ENCODE measurements at places on chromosomes 6 and 20. TPM values are rescaled to one million over a fixed set of nuclear protein-coding genes. Genes with fewer than 3 reads are reported as not detected.
A peak's percentile ranks its signal among the peaks of the same experiment; 100 is the strongest.

LTV1 gene
- 28.1 TPM for total RNA-seq

DNA sequence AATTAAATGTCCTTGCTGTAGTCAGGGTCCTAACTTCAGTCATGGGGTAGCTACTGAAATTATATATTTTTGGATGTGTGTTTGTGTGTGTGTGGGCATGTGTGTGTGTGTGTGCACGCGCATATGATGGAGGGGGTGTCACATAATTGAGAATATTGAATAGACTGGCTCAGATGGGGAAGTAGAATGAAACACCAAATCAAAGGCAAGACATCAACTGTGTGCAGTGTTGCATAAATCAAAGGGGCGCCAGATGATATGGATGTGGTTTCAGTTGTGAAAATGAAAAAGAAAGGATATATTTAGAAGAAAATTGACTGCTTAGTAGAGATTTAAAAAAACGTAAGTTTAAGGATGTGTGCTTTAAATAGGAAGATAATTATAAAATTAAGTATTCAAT, 144.2 kb upstream of the CEP162 start:
- DNase-seq, result no peak

GRCh38 chr6:72620871-72621290, 983 bp upstream of the KCNQ5 start:
- DNase-seq, result no peak

XRN2 gene
- 42.3 TPM for total RNA-seq

IRAK1BP1 gene
- 11.1 TPM for total RNA-seq

NSFL1C gene
- total RNA-seq, result 42.4 TPM

ANGPT4 gene
- 2.0 TPM for total RNA-seq

GRCh38 chr20:24628985-24629384, 159.6 kb downstream of the SYNDIG1 start:
- no peak for DNase-seq

DNA sequence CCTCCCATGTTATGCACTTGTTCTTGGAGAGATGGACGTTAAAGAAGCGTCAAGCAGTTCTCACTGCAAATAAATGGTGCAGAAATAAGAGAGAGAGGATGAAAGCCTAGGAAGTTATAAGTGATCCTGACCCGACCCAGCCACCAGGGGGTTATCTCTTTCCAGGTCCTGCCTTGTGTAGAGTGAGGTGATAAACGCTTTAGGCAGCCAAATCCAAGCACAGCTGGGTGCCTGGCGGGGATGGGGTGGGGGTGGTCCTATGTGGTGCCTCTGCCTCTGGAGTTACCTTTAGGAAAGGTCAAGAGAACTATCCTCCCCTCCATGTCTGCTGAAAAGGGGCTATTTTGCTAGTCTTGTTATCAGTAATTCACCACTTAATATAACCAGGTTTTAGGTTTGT, 9.2 kb upstream of the TFAP2A start:
- DNase-seq, result no peak

DLK2 gene
- total RNA-seq, result not detected

DNA sequence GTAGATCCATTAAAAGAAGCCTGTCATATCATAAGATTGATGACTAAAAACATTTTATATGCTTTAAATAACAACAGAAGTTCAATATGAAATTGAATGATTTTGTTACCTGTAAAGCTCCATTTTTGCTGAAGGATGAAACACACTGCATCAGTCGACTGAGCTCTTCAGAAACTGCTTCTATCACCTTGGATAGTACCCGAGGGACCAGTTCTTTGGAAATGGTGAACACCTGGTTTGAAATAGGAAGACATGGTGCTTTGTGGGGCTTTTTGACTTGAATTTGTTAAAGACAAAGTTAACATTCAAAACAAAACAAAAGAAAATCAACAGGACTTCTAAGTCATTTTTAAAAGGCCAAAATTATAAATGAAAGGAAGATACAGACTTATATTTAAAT, 105.7 kb downstream of the IRF4 start:
- DNase-seq, result no peak

DNA sequence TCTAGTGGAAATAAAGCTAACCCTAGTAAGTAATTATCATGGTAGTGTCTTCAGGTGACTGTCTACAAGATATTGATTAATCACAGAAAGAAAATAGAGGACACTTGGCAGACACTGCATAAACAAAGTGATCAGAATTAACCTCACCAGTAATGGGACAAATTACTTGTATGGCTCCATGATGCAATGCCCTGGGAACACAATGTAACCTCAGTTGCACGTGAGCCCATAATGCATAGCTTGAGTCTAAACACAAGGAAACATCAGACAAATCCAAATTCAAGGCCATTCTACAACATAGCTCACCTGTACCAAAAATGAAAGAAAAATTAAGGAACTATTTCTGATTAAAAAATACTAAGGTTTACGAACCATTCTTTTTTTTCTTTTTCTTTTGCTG, 92.4 kb upstream of the SSTR4 start:
- DNase-seq, result no peak

RAET1G gene
- 1.4 TPM for total RNA-seq

DNA sequence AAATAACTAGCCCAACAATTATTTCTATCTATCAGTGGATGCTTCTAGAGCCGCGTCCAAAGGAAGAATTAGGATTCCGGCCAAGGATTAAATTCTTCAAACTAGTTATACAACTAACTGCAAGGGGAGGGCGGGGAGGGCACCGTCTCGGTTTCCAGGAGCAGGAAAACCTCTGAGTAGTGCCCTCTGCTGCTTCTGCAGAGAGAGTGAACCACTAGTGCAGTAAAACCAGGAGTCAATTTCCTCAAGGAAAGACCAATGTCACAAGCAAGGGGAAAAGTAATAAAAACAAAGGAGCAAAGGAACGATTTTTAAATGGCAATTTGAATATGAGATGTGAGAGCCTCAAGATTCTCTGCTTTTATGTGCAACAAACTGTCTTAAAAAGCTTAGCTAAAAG, 16.5 kb upstream of the UBE2J1 start:
- DNase-seq, result peak; percentile 73

- no peak for DNase-seq
Measured at GRCh38 chr6:109660526-109661320, 30.3 kb downstream of the AK9 start.

TOX2 gene
- not detected for total RNA-seq

- DNase-seq, result no peak
Measured at GRCh38 chr6:19059102-19059501, 672.0 kb downstream of the RNF144B start.

DNA sequence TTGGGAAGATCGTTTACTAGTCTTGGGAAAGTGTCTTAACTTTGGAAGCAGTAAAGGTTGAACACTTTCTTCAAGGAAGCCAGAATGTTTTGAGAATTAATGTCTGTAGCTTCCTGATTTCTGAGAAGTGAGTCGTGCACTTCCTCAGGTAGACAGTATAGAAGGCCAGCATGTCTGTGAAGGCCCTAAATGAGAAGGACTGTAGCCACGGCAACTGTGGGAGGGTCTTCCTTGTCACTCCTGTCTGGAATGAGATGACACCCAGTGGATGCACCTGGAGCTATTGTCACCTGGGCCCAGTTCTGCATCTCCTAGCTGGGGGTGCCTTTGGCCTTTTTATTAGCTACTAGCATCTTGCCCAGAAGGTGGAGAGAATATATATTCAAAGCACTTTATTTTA, 8.8 kb downstream of the STX16 start:
- DNase-seq, result no peak

NRSN2 gene
- total RNA-seq, result 65.6 TPM

BPIFB4 gene
- total RNA-seq, result not detected
